ENCODE measurements at places on chromosomes 5 and 9.

GRCh38 chr5:157497875-157498611 lies 38.0 kb downstream of the NIPAL4 start:
- DNase-seq = no peak

DNA sequence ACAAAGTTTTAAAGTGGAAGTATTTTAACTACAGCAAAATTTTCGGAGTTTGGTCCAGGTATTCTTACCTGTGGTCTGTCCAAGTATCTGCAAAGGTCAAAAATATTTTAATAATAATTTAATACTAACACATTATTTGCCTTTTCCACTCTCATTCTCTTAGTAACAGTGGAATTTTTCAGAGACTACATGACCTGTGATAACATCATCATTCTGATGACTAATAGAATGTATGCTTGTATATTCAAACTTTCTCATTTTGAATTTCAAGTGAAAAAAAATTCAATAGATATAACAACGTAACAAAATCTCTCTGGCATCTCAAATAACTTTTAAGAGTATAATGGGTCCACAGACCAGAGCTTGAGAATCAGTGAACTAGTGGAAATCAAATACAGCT lies 78.3 kb downstream of the FBXL17 start:
- no peak for DNase-seq

DNA sequence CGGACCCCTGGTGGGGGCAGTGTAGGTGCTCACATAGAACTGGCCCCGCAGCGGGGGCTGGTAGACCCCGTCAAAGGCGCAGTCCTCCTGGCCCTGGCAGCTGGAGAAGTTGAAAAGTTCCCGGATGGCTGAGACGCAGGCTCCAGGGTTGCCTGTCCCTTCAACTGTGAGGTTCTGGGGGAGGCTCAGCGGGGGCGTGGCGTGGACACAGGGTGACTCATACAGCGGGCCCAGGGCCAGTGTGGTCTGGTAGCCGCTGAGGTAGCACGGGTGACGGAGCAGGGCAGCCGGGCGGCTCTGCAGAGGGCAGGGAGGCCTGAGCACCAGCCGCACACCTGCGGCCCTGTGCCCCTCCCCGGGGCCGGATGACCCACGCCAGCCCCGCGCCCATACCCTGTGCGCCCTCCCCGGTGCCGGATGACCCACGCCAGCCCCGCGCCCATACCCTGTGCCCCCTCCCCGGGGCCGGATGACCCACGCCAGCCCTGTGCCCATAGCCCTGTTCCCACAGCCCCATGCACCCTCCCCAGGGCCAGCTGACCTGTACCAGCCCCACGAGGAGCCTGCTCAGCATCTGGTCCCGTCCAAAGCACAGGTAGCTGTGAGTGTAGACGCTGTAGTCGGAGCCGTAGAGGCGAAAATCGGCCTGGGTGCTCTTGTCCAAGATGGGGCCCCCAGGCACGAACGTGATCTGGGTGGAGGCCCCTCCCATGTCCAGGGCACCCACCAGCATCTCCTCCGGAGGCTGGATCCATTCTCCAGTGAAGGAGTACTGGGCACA lies 5.0 kb downstream of the ENTPD8 start:
- no peak for DNase-seq

- DNase-seq = no peak
Observed at GRCh38 chr9:108681851-108682590, 173.8 kb downstream of the ACTL7B start.

GRCh38 chr5:115813719-115814118 lies 2.7 kb downstream of the CDO1 start:
- DNase-seq = no peak

DNA sequence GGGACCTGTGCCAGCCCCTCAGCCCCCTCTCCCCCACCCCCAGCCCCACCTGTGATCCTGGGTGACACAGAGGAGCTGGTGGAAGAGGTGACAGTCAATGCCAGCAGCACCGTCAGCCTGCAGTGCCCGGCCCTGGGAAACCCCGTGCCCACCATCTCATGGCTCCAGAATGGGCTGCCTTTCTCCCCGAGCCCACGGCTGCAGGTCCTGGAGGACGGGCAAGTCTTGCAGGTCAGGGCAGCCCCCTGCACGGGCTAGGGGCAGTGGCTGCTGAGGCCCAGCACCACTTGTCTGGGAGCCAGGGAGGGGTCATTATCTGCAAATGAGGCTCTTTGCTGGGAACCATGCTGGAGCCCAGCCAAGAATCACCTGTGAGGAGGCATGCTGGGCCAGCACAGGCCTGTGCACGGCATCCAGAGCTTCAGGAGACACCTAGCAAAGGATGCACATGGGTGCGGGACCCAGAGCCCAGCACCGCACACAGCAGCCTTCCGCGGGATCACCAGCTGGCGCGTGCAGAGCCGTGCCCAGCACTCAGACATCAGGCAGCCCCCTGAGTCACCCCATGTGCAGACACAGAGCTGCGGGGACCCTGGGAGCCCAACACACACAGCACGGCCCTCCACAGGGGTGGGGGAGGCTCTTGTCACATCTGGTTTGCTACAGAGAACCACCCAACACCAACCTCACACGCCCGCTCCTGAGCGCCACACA lies 62.0 kb upstream of the ASS1 start:
- DNase-seq = no peak
